Activated T-helper 1 cell treated with anti-CD3 and anti-CD28 coated beads, Interleukin-12 subunit alpha, Interleukin-12 subunit beta, Interleukin-2, Interleukin-4 antibody, amounts not matched to agents 30 ng/mL and 10 ng/mL and 1 ng/mL, durations not matched to agents 14 hours and 24 hours and 36 hours (primary cell): ENCODE measurements at places on chromosomes 2 and 18.

DNA sequence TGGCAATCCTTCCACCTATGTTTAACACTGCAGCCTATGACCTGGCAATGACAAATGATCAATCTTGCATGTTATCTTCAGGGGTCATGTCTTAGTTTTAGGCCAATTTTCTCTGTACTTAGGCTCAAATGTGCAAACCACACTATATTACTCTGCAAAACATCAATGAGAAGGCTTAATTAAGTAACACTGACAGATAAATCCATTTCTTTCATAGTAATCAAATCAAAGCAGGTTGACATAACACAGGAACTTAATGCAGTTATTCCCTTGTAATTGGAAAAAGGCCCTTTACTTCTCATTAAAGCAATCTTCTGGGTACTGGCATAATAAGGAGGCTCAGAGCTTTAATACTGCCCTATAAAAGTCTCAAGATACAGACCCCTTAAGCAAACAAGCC is 114.4 kb downstream of the TCF4 start:
- H3K27me3 ChIP-seq = peaks cover 6% of the 10 kb centered on the region
- no peak overlapping the region for H3K4me3 ChIP-seq
- no peak overlapping the region for H3K27ac ChIP-seq
- no peaks in the 10 kb centered on the region for H3K36me3 ChIP-seq
- H3K4me1 ChIP-seq = peaks cover 13% of the 10 kb centered on the region

- H3K4me3 ChIP-seq = no peak overlapping the region
- DNase-seq = no peak
- peaks cover 3% of the 10 kb centered on the region for H3K27me3 ChIP-seq
These were observed 170.0 kb downstream of the TSN start for GRCh38 chr2:121925466-121925865.

GRCh38 chr2:45575881-45576280 is 35.2 kb downstream of the SRBD1 start:
- H3K4me1 ChIP-seq = peaks cover 11% of the 10 kb centered on the region
- H3K27me3 ChIP-seq = no peaks in the 10 kb centered on the region
- no peak overlapping the region for H3K27ac ChIP-seq
- DNase-seq = no peak
- no peak overlapping the region for H3K4me3 ChIP-seq
- H3K36me3 ChIP-seq = peaks cover 21% of the 10 kb centered on the region

DNA sequence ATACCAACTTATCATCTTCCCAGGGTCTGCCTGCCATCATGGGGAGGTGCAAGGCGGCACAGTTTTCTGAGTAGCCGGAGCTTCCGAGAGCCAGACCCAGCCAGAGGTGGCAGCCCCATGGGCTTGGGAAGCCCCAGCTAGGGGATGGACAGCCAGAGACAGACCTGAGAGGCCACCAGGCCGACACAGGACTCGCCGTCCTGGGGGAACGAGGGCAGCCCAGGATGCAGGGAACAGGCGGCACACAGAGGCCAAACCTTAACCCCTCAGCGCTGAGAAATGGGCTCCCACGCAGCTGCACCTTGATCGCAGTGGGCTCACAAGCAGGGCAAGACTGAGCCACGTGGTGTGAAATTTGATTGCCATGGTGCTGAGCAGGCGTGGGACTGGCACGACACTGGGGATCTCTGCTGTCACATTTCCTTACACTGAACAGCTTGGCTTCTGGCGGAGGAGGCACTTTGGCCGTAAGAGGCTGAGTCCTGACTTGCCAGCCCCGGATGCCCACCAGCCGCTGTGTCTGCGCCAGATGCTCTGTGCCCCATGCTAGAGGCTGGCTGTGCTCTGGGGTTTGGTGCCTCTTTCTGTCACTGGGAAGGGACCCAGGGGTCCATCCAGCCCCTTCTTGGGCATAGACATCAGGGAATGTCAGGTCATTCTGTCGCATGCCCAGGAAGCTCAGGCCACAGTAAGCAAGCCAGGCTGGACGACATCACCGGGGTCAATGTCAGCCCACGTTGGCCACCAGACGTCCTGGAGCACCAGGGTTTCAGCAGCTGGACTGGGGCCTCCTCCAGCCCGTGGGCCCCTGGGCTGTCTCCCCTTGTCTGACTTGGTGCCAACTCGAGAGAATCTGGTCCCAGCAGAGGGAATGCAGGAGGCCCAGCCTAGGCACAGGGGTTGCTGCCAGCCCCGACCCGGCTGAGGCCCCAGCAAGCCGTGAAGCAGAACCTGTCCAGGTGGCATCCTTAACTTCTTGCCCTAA is 312.1 kb upstream of the MYT1L start:
- no peak for DNase-seq
- H3K4me3 ChIP-seq = no peak overlapping the region
- no peak overlapping the region for H3K27ac ChIP-seq
- H3K36me3 ChIP-seq = no peaks in the 10 kb centered on the region
- H3K4me1 ChIP-seq = peaks cover 25% of the 10 kb centered on the region

DNA sequence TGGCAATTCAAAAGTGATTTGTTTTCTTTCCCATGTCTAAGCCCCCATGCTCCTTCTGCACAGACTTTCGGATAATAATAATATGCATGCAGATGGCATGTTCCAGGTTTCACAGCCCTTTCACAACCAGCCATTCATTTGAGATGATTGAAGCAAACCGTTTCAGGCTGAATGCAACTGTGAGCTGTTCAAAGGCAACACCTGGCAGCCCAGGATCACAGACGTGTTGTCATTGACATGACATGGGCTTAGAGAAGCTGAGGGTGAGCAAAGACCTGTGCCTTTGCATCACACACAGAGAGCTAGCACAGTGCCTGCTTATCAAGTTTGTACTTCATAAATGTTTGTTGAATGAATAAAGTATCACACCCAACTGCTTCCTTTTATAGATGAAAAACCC is 12.4 kb upstream of the ERMN start:
- no peak overlapping the region for H3K4me3 ChIP-seq
- no peak overlapping the region for H3K27ac ChIP-seq

GRCh38 chr2:145494441-145494840 is 974.5 kb upstream of the ZEB2 start:
- no peaks in the 10 kb centered on the region for H3K4me1 ChIP-seq
- no peaks in the 10 kb centered on the region for H3K27me3 ChIP-seq

DNA sequence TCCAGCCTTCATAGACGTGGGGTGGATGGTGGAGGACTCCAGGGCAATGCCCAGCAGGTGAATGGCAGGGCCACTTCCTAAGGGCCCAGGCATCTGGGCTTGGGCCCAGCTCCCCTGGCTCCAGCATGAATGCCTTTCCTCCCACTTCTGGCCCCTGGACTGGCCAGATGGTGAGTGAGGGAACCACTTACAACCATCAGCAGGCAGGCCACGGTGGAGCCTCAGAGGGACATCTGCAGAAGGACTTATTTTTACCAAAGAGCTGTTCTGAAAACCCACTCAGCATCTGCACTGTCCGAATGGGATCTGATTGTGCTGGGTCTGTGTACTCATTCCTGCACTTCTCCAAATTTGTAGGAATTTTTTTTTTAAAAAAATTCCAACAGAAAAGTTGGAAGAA is 69.6 kb downstream of the SNTG2 start:
- no peak for DNase-seq
- no peaks in the 10 kb centered on the region for H3K36me3 ChIP-seq
- no peaks in the 10 kb centered on the region for H3K4me1 ChIP-seq
- no peak overlapping the region for H3K27ac ChIP-seq

- no peak overlapping the region for H3K4me3 ChIP-seq
- H3K27me3 ChIP-seq = peaks cover 20% of the 10 kb centered on the region
- H3K36me3 ChIP-seq = no peaks in the 10 kb centered on the region
- peaks cover 4% of the 10 kb centered on the region for H3K4me1 ChIP-seq
These were observed 20.0 kb downstream of the KCNF1 start for GRCh38 chr2:10931710-10932255.

DNA sequence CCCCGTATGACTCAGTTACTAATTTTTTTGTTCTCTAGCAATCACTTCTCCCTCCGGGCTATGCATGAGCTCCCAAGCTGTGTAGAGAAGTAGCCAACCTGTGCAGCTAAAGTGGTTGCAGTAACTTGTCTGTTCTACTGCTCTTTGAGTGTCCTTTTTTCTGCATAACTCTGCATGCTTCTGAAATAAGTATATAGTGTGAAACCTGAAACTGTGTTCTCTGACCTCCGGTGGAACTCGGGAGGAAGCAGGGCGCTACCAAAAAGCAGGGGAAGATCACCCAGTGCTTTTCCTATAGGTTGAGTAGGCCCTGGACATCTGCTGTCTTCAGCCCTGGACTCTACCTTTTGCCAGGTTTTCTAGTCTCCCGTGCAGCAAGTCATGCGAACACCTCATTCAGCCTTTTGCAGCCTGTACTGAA is 47.8 kb downstream of the PHLPP1 start:
- peaks cover 22% of the 10 kb centered on the region for H3K4me1 ChIP-seq
- H3K27ac ChIP-seq = no peak overlapping the region
- no peak overlapping the region for H3K4me3 ChIP-seq
- DNase-seq = no peak

DNA sequence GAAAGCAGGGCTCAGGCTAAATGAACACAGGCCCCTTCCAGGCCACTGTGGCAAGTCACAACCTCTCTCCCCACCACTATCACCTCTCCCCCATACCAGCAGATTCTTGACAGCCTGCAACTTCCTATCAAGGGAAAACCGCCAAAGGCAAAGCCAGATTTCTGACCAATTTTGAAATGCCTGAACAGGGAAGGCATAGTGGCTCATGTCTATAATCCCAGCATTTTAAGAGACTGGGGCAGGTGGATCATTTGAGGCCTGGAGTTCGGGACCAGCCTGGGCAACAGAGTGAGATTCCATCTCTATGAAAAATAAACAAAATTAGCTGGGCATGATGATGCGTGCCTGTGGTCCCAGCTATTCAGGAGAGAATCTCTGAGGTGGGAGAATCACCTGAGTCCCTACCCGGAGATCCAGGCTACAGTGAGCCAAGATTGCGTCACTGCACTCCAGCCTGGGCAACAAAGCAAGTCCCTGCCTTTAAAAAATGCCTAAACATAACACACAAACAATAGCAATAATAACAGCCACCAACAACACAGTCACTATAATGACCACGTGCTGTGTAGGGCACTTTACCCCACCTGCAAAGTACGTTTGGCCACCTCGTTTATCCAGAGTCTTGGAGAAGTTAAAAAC is 75.5 kb upstream of the GLI2 start:
- H3K27me3 ChIP-seq = peaks cover 5% of the 10 kb centered on the region
- no peak for DNase-seq
- H3K4me1 ChIP-seq = no peaks in the 10 kb centered on the region

DNA sequence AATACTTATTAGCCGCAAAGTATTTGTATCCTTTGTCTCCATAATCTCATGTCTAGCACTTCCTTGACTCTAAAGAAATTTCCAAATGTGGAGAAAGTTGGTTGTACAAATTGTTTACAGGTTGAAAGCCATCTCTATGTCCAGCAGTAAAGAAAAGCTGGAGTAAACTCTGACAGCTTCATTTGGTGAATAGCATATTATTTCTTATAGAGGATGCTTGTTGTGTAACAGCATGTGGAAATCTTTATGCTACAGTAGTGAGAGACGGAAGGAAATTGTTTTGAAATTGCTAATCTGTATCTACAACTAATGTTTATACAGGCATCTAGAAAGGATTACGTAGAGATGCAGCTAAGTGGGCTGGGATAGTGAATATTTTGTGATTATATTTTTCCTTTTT is 78.5 kb downstream of the UGGT1 start:
- peaks cover 57% of the 10 kb centered on the region for H3K36me3 ChIP-seq
- no peak overlapping the region for H3K4me3 ChIP-seq
- no peaks in the 10 kb centered on the region for H3K27me3 ChIP-seq
- DNase-seq = no peak

GRCh38 chr2:70024284-70024683 is 62.9 kb upstream of the ASPRV1 start:
- no peaks in the 10 kb centered on the region for H3K27me3 ChIP-seq
- no peak overlapping the region for H3K27ac ChIP-seq
- no peak overlapping the region for H3K4me3 ChIP-seq
- peaks cover 10% of the 10 kb centered on the region for H3K4me1 ChIP-seq
- peaks cover 17% of the 10 kb centered on the region for H3K36me3 ChIP-seq
- DNase-seq = no peak

DNA sequence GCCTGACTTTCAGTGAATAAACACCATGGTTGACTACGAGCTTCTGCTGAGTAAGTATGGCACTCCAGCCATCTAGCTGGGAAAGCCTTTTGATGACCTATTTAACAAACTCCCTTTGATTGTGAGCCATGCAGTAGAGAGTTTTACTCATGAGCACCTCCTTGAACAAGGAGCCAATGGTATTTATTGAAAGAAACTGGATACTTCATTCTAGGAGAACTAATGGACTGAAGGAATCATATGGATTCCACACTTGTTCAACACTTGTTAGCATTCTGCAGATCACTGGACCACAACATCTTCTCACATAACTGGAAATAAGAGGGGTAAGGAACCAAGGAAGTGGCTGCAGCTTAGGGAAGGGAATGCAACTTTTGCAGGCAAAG is 320.9 kb upstream of the ETAA1 start:
- H3K4me1 ChIP-seq = no peaks in the 10 kb centered on the region
- H3K4me3 ChIP-seq = no peak overlapping the region
- H3K36me3 ChIP-seq = no peaks in the 10 kb centered on the region
- no peak for DNase-seq
- no peak overlapping the region for H3K27ac ChIP-seq
- no peaks in the 10 kb centered on the region for H3K27me3 ChIP-seq

GRCh38 chr2:97907369-97908100 is 88.2 kb downstream of the TMEM131 start:
- peaks cover 30% of the 10 kb centered on the region for H3K4me1 ChIP-seq
- H3K4me3 ChIP-seq = no peak overlapping the region
- DNase-seq = no peak
- peaks cover 26% of the 10 kb centered on the region for H3K36me3 ChIP-seq
- no peak overlapping the region for H3K27ac ChIP-seq
- H3K27me3 ChIP-seq = no peaks in the 10 kb centered on the region

DNA sequence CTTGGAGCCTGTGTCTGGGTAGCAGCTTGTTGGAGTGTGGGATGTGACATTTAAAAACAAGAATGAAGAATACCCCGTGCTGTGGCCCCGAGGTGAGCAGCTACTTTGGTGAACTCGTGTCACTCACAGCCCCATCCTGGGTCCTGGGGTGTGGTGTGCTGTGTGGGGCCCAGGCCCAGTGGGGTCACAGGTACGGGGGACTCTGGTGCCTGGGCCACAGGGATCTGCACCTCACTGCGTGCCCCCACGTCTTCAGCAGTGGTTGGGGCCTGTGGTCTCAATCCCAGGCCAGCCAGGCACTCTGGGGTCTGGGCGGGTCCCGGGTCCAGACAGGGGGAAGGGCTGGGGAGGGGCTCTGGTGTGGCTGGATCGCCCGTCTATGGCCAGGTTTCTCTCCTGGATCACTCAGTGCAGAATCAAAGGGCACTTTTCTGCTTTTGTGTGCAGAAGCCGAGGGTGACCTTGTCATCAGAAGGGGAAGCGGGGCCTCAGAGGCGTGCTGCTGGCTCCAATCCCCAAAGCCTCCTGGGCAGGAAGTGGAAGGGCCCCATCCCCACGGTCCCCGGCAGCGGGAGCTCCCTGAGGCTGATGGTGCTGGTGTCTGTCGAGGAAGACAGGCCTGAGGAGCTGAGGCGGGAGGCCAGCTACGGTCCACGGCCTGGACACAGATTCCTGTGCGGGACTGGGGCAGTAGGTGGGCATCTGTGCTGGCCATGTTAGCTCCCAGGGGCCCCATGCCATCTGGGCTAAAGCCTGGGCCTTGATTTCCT is 1.4 kb downstream of the GPR35 start:
- H3K27me3 ChIP-seq = no peaks in the 10 kb centered on the region
- peaks cover 4% of the 10 kb centered on the region for H3K36me3 ChIP-seq
- H3K4me1 ChIP-seq = peaks cover 35% of the 10 kb centered on the region
- peak overlapping the region; percentile 79 for H3K27ac ChIP-seq
- peak overlapping the region; percentile 57 for H3K4me3 ChIP-seq

- DNase-seq = no peak
- H3K36me3 ChIP-seq = no peaks in the 10 kb centered on the region
- H3K27ac ChIP-seq = no peak overlapping the region
- no peak overlapping the region for H3K4me3 ChIP-seq
- H3K4me1 ChIP-seq = no peaks in the 10 kb centered on the region
- H3K27me3 ChIP-seq = no peaks in the 10 kb centered on the region
These were observed 430.6 kb downstream of the TMX3 start for GRCh38 chr18:68284236-68284780.
